ENCODE measurements at places on chromosomes 12 and 14.

- DNase-seq, result no peak
These were observed 378.9 kb downstream of the FUT8 start for GRCh38 chr14:65791191-65791981.

- DNase-seq, result peak; percentile 34
These were observed 61.6 kb downstream of the SH2B3 start for GRCh38 chr12:111467092-111467856.

- DNase-seq, result no peak
These were observed 5.4 kb upstream of the CIPC start for GRCh38 chr14:77092676-77093075.

- DNase-seq, result no peak
These were observed 17.5 kb upstream of the LDHB start for GRCh38 chr12:21675096-21675495.

DNA sequence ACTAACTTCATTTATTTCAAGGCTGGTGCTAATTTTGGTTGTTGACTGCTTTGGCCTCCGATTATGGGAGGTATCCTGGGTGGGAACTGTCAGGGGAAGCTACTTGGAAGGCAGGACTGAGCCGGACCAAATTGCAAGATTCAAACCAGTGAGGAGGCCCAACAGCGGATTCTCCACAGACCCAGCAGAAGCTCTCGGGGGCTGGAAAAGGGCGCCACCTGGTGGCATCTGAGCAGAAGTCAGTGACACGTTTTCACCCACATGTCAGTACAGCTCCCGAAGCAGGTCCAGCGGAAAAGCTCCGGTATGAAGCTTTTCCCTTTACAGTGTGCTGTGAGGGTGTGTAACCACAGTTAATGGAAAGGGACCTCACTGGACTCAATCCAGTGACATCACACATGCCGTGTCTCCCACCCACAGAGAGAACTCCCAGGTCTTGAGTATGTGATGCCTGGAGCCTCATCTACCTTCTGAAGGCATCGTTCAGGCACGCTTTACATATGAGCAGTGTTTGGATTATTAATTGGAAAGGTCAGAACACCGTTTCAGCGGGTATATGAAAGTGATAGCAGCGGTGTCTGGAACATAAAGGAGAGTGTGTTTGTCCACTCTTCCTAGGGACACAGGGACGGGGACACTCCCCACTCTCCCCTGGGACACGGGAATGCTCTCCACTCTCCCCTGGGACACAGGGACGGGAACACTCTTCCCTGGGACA, 3.6 kb upstream of the P2RX2 start:
- DNase-seq, result peak; percentile 89

DNA sequence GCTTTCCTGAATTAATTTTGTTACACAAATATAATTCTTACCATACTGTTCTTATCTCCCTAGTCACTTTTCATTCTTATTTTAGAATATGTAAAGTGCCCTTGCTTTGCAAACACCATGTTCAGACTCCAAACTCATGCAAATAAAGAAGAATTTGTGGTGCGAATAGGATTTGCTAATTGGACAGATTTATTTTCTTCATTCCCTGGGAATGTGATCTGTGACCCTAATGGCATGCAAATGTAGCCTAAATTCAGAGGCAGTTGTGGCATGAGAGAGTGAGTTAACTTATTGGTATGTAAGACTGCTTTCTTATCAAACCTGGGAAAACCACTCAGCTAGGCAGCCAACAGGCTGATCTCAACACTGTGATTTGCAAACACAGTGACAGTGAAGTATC, 10.0 kb downstream of the CAPZA3 start:
- DNase-seq, result no peak

GRCh38 chr14:73792481-73792880, 59.1 kb upstream of the PTGR2 start:
- DNase-seq, result no peak

DNA sequence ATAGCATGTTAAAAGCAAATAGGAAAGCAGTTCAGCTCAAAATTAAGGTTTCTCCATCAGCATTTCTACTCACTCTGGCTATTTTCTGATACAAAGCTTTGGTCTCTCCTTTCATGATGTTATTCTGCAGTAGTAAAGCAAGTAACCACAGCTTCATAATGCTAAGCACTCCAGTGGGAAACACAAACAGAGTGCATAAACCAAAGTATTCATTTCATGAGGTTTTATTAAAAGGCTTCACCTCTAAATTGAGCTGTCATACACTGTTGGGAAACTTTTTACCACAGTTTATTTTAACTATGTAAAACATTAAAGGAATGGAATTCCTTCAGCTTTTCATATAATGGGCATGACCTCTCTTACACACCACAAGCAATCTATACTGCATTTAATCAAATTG, 157.9 kb upstream of the LMO3 start:
- no peak for DNase-seq

DNA sequence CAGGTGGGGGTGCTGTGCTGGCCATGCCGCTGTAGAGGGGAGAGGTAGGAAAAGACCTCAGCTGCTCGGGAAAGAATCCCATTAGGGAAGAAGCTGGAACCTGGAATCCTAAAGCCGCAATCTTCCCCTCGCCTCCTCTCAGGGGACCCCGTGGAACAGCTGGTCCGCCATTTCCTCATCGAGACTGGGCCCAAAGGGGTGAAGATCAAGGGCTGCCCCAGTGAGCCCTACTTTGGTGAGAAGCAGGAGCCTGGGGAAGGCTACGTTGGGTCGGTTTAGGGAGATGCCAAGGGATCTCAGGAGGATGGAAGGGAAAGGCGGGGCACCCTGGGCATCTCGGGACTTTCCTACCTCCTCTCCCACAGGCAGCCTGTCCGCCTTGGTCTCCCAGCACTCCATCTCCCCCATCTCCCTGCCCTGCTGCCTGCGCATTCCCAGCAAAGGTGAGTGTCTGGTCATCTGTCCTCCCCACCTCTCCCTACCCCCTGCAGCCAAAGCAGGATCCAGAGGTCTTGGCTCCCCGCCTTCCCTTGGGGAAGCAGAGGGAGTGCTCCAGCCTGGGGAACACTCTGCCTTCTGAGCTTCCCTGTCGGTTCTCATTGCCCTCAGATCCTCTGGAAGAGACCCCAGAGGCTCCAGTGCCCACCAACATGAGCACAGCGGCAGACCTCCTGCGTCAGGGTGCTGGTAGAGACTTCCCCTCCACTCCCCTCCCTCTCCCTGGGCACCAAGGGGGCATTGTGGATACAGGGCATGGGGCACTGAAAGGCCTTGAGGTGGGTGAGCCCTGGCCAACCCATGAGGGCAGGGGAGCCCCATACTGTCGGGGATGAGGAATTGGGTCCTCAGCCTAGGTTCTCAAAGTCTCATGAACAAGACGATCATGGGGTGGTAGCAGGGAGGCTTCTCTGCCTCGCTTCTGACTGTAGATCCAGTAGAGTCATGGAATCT, 12.4 kb downstream of the TNS2 start:
- no peak for DNase-seq

GRCh38 chr12:113858841-113859386, 107.2 kb downstream of the RBM19 start:
- no peak for DNase-seq

GRCh38 chr12:94150240-94151121, 2.1 kb downstream of the PLXNC1 start:
- DNase-seq, result peak; percentile 59

- peak; percentile 47 for DNase-seq
These were observed 28.9 kb upstream of the TMX1 start for GRCh38 chr14:51211149-51211548.

DNA sequence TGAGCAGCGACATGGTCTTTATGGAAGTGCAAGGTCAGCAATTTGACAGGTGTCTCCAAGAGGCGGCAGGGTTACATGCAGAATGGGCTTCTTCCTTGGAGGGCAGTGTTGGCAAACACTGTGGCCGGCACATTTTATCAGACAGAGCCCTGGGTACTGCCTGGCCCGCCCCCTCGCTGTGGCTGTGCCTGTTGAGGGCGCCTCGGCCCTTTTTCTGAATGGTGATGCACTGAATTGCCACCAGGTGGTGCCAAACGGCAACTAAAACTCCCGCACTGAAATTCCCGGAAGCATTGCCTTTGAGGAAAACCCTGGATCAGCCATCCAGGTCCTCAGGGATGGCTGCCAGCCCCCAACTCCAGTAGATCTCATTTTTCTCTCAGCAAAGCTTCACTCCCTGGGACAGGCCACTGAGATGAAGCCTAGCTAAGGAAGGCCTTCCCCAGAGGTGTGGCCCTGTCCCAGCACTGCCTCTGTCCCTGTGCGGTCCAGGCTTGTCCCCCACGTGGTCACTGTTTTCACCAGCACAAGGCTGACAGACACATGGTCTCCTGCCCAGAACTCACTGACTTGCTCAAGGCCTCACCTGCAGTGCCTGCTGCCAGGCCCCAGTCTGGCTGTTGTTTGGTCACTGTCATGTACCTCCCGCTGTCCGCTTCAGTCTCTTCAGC, 73.6 kb downstream of the TESC start:
- peak; percentile 63 for DNase-seq

- no peak for DNase-seq
These were observed 21.7 kb downstream of the ANKRD13A start for GRCh38 chr12:110020956-110021355.

GRCh38 chr12:16984484-16984883, 378.5 kb upstream of the LMO3 start:
- no peak for DNase-seq

DNA sequence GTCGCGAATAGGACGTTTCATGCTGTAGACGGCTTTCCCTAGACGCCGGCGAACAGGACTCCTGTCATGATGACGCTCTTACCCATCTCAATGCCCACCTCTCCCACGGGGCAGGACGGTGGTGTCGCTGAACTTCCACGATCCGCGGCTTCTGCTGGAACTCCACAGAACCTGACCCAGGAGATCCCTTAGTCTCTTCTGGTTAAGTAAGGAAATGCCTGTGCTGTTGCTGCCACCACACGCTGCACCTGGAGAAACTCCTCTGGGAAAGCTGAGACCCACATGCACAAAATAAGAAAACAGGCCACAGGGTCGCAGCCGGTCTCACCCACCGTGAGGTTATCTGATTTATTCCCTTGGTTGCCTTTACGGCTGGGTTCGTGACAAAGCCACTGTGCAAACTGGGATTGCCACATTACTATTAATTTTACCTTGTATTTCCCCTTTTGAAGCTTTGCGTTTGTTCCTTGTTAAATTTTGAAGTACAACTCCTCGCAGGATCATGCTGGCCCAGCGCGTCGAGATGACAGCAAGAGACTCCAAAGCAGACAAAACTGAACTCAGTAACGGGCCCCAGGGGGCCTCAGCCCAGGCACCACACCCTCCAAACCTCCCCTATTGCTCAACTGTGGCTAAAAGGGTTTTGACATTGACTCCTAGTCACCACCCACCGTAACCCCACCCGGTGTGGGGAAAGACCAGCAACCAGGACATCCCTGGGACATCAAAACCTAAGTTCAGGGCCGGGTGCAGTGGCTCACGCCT, 9.2 kb upstream of the MMP17 start:
- no peak for DNase-seq

GRCh38 chr12:114955414-114956014, 271.5 kb upstream of the TBX3 start:
- no peak for DNase-seq

DNA sequence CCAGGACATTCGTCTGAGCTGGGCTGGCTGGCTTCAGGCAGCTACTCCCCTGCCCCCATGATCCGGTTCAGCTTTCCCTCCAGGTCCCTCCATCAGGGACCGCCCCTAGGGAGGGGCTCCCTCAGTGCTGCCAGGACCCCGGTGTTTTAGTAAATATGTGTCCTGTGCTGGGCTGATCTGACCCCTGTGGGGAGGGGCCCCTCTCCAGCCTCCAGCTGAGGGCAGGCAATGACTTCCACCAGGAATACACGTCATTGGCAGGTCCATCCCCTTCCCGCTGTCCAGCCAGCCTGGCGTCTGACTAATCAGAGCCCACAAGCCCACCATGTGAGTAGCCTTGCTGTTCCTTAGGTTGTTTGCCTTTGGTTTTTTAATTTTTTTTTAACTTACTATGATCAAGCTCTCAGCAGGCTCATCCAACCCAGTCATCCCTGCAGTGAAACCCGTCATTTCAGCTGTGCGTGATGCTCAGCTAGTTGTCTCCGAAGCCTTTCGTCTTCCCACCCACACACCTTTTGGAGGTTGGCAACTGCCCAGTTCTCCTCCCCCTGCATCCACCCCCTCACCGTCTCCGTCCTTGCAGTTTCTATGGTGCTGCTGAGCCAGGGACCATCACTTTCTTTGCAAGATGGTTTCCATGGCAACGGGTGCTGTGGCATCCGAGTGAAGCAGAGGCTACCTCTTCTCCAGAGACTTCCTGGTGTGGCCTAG, 16.0 kb upstream of the SERPINA4 start:
- peak; percentile 52 for DNase-seq

DNA sequence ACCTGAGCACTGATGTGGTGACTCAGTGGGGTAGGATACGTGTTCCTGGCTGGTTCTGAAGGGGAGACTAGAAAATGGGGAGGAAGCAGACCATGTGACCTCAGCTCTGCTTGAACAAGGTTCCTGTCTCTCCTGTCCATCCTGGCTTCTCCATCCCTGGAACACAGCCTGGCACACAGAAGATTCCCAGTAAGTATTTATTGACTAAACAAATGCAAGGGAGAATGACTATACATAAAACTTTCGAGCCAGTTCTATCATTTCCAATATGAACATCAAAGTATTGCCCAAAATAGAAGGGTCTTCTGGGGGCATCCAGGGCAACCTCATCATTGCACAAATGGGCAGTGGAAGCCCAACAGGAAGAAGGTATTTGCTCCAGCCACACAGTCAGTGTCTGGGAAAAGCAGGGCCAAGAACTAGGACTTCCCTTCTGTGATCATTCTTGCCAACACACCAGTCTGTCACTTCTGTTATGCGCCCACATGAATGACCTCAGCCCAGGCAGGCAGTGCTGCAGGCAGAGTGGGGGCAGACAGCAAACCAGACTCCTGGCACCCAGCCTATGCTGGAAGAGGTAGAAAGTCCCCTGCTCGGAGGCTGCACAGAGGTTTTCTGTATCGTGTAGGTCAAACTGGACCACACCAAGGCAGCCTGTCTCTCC, 5.6 kb upstream of the SERPINA9 start:
- no peak for DNase-seq
